ENCODE measurements at places on chromosomes 2 and 18.
A peak's percentile ranks its signal among the peaks of the same experiment; 100 is the strongest.

DNA sequence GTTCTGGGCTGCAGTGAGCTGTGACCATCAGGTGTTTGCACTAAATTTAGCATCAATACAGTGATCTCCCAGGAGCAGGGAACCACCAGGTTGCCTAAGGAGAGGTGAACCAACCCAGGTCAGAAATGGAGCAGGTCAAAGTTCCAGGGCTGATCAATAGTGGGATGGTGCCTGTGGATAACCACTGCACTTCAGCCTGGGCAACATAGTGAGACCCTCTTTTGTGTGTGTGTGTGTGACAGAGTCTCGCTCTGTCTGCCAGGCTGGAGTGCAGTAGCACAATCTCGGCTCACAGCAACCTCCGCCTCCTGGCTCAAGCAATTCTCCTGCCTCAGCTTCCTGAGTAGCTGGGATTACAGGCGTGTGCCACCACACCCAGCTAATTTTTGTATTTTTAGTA lies 163.7 kb upstream of the SERTAD2 start:
- no peak for DNase-seq

DNA sequence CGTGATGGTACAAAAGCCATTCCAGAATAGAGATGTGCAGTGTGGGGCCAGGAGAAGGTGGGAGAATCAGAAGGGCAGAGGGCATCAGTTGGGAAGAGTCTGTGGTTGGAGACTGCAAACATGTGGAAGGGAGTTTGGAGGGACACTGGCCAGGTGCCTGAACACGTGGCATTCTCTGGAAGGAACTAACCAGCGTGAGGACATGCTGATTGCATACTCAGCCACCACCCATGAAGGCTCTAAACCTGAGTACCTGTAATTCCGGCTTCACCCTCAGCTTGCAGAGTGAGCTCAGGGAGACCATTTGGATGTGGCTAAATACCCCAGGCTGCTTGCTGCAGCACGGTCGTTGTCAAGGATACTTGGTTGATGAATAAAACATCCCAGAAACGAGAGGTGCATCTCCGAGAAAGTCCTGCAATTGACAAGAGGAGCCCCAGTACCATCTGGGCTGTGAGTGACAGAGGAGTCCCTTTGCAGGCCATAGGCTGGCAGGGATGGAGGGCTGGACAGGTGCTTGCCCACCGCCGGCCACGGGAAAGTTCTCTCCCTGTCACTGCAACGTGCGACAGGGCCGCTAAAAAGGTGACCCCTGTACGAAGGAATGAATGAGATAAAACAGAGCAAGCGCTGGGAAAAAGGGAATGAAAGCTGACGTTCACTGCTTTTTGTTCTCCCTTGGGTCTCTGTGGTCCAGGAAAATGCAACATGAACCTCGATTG lies 5.0 kb downstream of the ACKR3 start:
- DNase-seq = peak; percentile 34

DNA sequence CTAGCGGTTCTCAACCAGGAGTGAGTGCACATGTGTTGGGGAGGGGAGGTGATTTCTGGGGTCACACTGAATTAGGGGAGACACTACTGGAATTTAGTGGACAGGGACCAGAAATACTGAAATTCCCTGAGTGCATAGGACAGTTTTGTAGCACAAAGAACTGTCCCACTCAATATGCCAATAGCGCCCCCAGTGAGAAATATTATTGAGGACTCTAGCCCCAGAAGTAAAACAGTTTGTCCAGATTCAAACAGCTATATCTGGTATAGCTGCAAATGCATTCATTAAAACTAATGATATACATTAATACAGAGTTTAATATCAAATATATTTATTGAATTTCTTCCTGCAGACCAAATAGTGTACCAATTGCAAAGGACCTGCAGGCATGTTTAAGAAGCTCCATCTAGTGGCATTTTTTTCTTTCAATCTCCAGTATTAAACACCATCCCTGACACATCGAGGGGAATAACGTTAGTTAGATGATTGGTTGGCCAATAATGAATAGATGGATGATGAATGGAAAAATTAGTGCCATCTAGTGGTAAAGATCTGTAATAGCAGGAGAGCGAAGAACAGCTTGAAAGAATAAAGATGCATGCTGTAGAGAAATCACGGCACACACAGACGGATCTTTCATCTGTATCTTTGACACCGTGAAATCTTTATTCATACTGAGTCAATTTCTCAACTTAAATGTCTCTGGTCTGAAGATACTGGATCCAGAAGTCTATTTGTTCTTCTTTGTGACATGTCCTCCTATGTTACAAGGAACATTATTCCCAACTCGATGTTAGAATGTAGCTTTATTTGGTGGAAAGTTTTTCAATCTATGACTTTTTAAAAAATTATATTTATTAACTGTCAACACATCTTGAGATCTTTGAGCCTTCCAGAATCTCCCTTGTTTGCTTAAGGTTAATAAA lies 62.5 kb downstream of the DHRS9 start:
- peak; percentile 72 for DNase-seq

DNA sequence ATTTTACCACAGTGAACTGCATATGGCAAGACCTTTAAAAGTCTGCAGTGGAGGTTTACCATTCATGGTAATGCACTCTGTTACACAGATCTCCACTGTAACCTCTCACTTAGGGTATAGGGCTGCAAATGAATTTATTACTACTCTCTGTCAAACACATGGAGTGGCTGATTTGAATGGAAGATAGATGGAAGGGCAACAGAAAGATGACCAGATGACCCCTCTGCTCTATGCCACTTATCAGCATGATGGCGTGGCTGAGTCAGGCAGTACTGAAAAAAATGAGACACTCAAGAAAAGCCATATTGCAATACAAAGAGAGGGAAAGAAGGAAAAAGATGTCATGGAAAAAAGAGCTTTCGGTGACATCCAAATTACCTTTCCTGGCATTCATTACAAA lies 72.3 kb downstream of the ABCA12 start:
- DNase-seq = no peak

DNA sequence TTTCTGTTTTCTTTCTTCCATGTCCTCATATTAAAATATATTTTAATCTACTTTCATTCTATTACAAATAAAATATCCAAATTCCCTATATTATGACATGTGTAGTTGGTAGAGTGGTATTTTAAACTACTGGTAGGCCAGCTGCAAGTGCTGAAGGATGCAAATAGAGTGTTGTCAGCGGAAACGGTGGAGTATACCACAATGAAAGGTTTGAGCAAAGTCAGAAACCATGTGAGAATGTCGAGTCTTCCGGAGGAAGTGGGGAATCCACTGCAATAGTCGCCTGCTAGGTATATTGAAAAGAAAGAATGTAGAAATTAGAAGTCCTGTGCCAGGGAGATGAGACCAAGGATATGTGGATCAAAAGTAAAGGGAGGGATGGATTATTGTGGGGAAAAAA lies 373.9 kb downstream of the DSEL start:
- no peak for DNase-seq

DNA sequence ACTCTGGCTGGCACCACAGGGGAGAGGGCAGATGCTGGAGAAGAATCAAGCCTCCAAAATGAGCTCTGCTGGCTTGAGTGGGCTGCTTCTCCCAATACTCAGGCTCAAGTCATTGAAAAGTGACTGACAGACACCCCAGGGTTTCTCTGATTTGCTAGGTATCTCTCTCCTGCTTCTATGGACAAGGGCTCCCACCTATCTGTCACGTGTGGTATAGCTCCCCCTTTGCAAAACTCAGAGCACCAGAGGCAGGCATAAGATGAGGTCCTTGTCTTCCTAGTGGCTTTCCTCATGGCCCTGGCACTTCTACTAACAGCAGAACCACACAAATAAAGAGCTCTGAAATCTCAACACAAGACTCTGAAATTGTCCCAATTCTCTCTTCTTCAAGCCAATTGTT lies 105.2 kb downstream of the GALNT14 start:
- no peak for DNase-seq

DNA sequence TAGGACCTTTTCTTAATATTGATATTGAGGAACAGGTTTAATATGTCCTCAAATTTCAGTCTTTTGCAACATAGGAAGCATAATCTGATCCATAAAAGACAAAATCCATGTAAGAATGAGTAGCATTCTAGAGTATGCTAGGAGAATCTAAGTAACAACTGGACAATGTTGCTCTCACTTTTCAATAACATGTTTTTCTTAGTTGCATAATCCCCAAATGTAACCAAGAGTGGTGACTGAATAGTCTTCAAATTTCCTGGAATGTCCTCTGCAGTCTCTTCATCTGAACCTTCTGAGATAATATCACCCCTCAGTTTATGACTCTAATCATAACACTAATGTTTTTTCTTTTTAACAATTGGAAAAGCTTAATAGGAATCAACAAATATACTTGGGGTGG lies 110.0 kb upstream of the ZEB2 start:
- no peak for DNase-seq

DNA sequence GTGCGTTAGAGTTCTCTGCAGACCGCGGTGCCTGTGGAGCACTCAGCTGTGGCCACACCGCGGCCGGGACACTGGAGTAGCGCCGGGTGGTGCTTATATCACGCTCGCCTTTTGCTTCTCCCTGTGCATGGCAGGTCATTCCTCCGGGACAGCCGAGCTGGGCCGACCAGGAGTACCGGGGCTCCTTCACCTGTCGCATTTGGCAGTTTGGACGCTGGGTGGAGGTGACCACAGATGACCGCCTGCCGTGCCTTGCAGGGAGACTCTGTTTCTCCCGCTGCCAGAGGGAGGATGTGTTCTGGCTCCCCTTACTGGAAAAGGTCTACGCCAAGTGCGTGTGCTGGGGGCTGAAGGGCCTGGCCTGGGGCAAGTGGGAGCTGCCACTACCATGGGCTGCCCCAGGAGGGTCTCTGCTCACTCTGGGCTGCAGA lies 4.2 kb downstream of the CAPN10 start:
- no peak for DNase-seq

GRCh38 chr2:230715201-230715600 lies 2.6 kb downstream of the CAB39 start:
- no peak for DNase-seq

DNA sequence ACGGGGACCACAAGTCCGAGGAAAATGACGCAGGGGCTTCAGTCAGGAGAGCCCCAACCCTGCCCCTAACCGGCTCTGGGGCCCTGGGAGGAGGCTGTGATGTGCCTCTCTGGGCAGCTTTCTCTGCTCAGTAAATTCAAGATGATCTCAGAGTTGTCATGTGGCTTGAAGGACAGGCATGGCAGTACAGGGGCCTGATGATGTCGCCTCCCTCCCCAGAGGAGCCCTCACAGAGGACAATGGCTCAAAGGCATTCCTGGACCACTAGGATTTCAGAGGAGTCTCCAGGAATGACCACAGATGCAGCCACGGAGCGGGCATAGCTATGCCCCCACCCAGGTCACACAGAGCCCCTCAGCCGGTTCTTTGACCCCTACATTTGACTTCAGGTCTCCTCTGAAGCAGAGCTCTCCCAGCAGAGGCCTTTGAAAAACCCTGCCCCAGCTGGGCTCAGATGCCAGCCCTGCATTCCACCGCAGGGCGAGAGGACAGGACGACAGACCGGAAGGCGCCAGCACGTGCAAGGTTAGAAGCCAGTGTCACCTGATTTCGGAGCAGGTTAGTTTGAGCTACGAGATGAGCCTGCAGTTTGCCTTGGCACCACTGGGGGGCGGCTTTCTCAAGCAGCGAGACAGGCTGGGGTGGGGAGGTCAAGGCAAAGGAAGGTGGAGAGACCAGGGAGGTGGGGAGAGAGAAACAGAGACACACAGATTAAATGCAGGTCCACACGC lies 39.2 kb downstream of the BIN1 start:
- DNase-seq = no peak

DNA sequence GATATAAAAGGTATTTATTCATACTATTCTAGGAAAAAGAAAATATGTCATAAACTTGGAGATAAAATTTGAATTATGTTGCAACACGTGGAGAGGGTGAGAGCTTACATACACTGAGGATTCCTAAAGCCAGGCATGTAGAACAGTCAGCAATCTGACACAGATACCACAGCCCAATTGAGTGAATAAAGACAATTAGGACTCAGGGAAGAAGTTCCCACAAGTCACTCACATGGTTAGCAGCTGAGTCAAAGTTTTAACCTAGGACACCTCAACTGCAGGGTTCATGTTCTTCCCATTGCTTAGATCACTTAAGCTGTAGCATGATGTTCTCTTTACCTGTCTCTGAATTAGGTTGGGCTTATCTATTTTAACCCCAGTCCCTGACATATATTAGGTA lies 189.5 kb downstream of the CMPK2 start:
- DNase-seq = no peak

DNA sequence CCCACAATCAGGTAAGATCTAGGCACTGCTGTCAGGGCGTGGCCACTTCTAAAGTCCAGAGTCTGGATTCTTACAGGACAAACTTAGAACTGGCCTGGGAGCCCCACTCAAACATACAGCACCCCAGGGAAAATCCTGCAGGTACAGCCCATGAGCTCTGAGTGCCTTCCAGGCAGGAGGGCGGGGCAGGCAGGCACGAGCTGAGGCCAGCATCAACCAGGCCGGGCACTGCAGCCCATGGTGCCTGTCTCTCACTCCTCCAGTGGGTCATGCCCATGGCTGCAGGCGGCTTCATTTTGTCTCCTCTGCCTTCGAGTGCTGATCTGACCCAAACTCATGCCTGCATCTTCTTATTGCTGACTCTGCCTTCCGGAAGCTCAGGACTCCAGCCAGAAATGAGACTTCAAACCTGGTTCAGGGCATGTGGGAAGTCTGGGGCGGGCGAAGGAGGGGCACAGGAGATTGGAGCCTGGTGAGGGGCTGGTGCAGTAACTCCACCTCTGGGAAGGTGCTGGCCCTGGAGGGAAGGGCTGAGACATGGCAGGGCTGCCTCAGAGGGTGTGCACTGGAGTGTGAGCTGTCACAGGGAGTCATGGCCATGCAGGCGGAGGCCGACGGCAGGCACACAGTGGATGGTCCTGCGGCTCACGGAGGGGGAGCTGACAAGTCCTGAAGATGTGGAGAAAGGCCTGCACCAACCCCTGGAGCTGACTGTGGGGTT lies 40.5 kb downstream of the HS6ST1 start:
- no peak for DNase-seq

DNA sequence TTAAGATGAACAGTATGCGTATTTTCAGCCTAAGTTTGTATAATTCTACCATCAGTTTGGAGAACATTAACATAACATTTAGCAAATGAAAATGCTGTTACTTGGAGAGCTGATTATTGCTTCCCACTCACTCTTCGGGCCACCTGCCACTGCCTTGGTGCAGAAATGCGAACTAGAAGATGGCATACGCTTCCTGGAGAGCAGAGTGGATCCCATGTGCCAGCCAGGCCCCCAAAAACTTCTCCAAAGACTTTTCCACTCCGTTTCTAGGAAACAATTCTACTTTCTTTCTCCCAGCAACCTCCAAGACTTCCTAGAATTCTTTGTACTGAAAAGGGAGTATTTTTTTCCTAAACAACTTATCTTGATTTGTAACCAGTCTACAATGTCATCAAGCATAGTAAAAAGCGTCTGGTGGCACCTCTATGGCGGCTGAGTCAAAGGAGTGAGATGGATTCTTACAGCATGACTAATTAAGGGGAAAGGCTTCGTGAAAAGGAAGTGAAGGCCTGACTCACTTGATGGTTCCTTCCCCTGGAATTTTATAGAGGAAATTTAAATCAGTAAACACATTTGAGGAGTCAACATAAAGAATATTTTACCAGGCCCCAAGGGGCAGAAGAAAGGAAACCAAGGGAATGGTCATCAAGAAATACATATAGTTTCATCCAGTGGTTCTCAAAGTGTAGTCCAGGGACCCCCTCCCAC lies 36.6 kb downstream of the FEZ2 start:
- no peak for DNase-seq

- no peak for DNase-seq
Observed at GRCh38 chr18:63454497-63454896, 22.3 kb upstream of the SERPINB5 start.

- DNase-seq = no peak
Observed at GRCh38 chr18:47901624-47902362, 28.7 kb downstream of the SMAD2 start.

- no peak for DNase-seq
Observed at GRCh38 chr2:156132941-156133340, 199.6 kb downstream of the NR4A2 start.

GRCh38 chr18:44683556-44683955 lies 2.9 kb downstream of the SETBP1 start:
- DNase-seq = no peak
